Upper lobe of left lung (tissue), 6 donors: ENCODE measurements at places on chromosomes 1 and 21.

- DNase-seq = no peak
Measured at GRCh38 chr1:76227621-76228020, 153.1 kb downstream of the ST6GALNAC3 start.

DNA sequence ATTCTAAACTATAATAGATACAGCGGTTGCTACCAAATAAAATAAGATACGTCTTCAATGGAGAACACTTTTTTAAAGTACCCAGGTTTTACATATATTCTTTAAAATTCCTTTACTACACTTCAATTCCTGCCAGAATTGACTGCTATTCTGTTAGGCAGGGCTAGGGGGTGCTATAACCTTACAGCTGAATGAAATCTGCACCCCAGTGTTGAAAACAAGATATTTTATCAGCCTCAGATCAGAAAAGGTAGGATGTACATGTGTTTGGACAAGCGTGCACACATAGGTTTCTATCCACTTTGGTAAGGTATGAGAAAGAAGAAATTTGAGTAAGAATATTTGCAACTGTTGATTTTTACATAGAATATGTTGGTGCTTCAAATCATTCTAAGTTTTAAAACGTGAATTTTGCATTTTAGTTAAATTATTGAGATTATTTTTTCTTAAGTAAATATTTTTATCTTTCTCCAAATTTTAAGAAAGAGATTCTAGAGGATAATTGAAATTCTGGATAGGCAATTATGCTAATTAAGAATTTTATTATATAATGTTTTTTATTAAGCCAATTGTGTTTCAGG is 490.8 kb upstream of the ADGRL4 start:
- no peak for DNase-seq

GRCh38 chr1:242201090-242201489 is 202.2 kb upstream of the MAP1LC3C start:
- no peak for DNase-seq

- DNase-seq = peak; percentile 65
Measured at GRCh38 chr1:32464716-32465577, at the start of gene ZBTB8B. TSS of gene ZBTB8B (plus strand) at chr1:32465072. CDS start at chr1:32470625, 5,553 bp downstream.

DNA sequence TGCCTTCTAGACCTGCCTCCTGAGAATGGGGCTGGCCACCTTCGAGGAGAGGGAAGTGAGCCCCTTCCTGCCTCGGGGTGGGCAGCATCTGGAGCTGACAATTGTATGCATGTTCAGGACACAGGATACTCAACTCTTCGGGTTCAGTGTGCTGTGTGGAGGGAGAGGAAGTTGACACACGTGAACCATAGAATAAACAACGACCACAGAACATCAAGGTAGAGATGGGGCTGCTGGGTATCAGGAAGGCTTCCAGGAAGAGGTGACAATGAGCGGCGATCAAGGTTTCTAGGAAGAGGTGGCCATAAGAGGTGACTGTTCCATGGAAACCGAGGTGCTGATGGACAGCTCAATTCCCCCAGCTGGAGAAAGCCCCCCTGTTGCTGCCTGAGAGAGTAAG is 22.0 kb downstream of the UBIAD1 start:
- no peak for DNase-seq

- DNase-seq = no peak
Measured at GRCh38 chr21:35504277-35504676, 455.2 kb upstream of the RUNX1 start.

DNA sequence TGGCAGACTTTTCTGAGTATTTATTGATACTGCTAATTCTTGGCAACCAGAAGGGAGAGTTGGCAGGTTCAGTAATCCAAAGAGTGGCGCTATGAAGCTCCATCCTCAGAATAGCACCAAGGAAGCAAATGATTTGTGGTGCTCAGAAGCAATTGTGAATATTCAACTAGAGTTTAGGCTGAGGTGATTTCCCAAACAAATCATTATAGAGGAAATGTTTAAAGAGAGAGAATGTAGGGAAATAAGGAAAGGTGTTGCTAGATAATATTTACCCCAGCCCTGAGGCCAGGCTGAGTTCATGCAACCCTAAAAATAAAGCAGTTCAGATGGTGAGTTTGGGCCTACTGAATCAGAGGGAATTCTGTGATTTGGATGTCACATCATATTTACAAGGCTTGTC is 363.4 kb upstream of the PLXNA2 start:
- DNase-seq = no peak

GRCh38 chr1:50936321-50936720 is 23.7 kb downstream of the FAF1 start:
- DNase-seq = no peak

- no peak for DNase-seq
Measured at GRCh38 chr1:89037186-89037585, 14.5 kb upstream of the GBP3 start.

DNA sequence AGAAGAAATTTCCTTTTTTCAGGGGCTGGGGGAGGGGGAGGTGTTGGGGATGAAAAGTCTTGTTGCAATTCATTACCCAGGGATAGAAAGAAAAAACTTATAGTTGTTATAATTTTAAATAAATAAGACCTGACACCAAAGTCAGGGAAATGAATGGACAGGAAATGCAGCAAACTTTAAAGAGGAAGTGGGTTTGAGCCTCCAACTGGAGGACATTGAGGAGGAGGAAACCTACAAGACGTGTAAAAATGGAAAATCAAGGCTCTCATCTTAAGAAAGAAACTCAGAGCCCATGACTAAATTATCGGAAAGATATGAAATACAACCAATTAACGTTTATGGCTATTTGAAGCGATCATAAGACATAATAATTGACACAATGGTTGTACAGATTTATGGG is 54.4 kb downstream of the NIBAN1 start:
- no peak for DNase-seq

- DNase-seq = peak; percentile 84
Measured at GRCh38 chr1:24641646-24642151, 1.4 kb upstream of the SRRM1 start.

DNA sequence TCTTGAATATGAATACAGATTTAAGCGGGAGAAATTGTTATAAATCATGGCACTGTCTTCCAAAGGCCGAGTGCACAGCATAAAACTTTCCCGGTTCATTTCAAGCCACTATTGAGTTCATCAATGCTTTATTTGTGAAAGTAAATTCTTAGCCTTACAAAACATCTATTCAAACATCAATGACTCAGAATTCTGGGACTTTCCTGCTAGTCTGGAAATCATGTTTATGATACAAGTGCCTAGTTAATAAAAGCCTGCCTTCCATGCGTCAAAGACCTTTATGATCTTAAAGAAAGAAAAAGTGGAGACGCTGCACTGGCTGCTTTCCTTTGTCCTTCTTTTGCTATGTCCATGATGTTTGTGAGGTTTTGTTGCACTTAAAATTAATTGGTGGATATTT is 137.7 kb downstream of the SETD4 start:
- DNase-seq = no peak

DNA sequence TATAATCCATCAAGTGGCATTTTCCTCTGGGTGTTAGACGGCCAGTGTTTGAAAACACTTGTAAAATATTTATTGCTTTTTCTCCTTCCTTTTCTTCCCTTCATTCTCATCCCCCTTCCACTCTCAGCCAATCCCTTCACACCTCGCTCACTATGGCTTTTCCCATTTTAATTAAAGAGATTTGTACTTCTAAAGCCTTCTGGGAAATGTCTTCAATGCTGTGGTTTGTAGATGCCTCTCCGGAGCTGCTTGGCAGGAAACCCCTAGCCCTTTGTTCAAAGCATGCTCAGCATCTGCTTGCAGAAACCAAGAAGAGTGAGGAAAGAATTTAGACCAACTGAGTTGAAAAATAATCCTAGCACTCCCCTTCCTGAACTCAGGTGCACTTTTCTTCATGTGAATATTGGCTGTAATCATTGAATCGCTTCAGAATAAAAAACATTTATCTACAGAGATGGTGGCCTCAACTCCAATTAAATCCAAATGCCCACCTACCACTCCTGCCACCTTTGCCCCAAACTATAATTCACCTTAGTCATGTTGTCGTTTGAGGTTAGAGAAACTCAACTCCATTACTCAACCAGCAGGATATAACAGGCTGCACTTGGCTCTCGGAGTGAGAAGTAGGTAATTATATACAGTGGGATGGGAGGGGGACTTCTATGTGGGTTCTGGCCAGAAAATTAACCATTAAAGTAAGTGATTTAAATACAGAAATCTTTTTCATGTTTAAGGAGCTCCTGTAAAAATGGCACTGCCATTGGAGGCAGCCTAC is 659.4 kb upstream of the CAMK1G start:
- no peak for DNase-seq

DNA sequence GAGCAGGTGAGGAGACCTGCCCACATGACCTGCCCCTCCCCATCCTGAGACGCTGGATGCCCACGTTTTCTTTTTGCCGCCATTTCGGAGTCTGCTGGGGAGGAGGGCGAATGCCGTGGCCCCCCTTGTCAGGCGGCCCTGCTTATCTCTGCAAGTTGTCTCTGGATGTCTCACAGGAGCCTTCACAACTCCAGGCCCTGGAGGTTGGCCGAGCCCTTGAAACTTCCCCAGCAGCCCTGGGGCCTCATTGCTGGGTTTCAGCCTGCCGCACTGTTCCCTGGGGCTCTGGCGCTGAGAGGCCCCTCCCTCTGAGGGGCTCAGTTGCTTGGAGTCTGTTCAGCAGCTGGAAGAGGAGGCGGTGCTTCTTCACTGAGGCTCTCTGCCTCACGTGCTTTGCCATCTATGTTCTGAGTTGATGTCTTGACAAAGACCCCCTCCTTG is 29.8 kb upstream of the ZBTB21 start:
- no peak for DNase-seq

DNA sequence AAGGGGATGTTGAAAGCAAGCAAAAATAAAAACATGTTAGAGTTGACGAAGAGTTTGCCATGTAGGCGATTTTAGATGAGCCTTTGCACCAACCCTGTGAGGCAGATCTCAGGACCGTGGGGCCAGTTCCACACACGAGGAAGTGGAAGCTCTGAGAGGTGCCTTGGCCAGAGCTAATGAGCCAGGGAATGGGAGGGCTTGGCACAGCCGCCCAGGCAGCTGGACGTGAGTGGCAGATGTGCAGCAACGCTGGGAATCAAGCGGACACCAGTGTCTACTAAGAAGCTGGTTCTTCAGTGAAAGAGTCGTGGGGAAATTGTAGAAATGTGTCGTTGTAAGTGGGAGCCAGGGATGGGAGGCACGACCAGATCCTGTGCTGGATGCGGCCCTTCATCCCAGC is 58.9 kb upstream of the COL6A1 start:
- DNase-seq = no peak

- no peak for DNase-seq
Measured at GRCh38 chr1:173903827-173904531, 13.1 kb downstream of the SERPINC1 start.

DNA sequence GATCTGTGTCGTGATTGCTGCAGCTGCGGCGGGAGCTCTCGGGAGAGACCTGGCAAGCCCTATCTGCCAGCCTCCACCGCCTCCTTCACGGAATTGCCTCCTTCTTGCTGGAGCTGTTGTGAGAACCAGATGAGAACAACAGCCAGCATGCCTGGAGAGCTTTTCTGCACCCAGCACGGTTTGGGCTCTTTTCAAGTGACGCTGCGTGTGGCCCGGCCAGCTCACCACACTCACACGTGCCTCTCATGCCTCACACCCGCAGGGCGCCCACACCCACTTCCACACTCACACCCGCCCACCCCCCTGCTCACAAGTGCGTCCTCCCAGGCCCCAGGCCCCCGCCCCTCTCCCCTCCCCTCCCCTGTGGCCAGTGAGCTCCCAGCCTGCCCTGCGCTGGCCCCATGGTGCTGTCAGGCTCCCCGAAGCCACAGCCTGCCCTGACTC is 135.7 kb upstream of the RUNX3 start:
- DNase-seq = no peak

DNA sequence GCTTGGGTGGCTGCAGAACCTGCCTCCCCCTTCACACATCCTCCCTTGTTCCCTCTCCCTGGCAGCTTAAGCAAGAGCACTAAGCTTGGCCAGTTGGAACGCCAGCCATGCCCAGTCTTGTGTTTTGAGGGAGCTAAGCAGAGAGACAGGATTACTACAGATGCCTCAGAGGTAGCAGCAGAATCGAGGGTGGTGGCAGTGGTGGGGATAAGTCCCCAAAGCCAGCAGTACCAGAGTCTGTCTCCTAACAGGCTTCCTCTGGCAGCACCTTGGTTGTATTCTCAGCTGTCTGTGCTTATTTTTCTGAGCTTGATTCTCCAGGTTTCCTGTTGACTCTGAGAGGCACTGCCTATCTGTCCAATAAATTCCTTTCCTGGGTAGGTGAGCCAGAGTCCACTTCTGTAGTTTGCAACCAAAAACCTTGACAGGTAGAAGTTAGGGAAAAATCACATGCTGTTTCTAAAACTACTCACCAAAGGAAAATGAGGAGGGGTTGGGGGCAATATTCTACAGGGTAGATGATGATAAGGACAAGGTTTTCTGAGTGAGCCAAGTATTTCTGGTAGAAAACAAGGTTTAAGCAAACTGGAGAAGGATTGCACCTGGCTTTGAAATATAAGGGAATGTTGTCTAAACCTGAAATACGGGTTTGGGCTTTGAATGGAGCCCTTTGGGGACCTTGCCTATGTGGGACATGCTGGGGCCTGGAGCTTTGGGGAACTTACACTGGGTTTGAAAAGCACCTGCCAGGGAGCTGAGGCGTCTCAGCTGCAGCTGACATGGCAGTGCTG is 100.8 kb downstream of the PBX1 start:
- no peak for DNase-seq

GRCh38 chr1:157969697-157970485 is 23.6 kb upstream of the KIRREL1 start:
- DNase-seq = no peak

- no peak for DNase-seq
Measured at GRCh38 chr1:101388904-101389546, 152.2 kb downstream of the S1PR1 start.

DNA sequence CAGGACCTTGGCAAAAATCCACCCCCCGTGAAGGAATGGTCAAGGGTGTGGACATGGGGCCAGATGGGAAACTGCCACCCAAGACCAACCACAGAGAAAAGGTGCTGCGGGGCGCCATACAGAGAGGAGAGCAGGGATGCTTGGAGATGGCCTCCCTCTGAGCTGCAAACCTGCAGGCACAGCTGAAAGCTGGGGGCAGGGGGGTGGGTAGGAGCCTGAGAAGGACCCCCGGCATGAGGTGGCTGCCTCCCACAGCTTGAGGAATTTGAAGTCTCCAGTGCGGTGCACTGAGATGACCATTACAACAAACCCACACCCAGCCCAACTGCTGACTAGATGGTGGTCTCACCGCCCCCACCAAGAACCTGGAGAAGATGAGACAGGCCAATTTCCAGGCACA is 84.8 kb downstream of the WDR4 start:
- no peak for DNase-seq

DNA sequence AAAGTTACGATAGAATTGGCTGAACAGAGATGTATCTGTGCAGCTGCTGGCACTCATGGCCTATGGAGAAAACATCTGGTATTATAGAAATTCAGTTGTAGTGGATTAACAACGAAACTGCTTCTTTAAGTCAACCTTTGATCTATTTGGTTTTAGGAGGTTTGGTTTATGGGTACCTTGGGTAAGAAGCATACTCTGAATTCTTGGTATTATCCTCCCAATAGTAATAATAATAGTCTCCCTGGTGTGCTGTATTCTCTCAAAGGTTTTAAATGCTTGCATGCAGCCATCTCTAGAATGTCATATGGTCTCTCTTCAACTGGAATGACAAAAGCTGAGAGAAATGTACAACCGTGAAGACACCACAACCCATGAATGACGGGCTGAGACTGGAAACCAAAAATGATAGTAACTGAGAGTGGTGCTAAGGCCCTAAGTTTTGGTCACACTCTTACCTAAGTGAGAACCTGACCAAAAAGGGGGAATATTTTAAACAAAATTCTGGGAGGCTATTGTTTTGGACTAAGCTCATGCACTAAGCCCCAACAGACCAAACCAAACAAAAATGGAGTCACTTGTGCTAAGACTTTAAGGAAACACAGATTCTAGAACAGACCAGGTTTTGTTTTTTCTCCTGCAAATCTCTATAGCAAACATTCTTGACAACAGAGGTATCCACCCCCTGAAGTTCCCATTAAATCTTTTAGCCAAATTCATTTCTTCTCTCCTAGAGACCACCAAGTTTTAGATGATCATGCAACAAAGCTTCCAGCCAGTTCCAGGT is 17.6 kb upstream of the TMEM61 start:
- no peak for DNase-seq
